ENCODE measurements at places on chromosomes 11 and 22.

- DNase-seq = no peak
These were observed 2.3 kb downstream of the GSTP1 start for GRCh38 chr11:67585911-67586310.

- peak; percentile 80 for DNase-seq
These were observed at the start of the genes C11orf21 and TSPAN32 for GRCh38 chr11:2301631-2302305. C11orf21 (minus strand) TSS chr11:2301918; CDS start chr11:2301808, 110 bp downstream. TSPAN32 (plus strand) TSS chr11:2302013; CDS start chr11:2302150, 137 bp downstream.

DNA sequence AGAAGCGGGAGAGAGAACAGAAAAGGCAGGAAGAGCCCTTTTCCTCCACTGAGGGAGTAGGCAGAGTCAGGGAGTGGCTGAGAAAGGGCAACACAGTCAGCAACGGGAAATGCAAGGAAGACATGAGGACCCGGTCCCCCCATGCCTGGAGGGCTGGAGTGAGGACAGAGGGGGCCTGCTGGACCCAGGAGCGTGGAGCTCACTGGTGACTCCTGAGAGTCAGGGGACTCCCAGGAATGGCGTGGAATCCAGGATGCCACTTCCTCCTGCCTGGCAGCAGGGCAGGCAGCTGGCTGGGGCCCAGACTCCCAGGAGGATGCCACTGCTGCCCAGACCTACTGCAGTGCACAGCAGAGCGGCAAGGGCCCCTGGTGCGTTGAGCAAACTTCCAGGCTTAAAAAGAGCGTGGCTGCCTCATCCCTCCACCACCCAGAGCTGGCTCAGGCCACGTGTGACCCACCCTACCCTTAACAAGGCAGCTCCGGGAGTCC is 11.3 kb downstream of the C11orf21 start:
- no peak for DNase-seq

DNA sequence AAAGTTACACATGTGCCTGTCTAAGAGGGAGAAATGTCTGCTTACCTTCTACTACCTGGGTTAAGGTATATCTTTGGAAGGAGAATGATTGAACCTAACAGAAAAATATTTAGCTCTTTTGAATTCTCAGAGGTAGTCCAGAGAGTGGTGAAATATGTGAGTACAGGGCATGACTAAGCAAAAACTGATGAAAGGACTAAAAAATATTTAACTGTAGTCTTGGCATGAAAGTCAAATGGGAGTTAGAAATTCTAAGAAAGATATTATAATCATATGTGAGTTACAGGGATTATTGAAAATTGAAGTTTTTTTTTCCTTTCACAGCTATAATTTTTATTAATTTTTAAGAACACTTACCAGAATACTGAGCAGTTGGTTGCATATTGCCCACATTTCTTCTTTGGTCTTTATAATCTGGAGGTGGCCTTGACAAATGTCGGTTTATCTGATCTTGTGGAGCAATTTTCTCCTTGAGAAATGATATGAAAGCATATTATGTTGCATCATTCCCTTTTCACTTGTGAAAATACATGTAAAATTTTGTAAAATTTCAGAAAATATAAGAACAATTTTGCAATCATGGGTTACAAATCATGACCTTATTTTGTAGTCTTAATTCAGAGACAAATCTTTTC is 61.4 kb upstream of the MTMR2 start:
- DNase-seq = no peak

DNA sequence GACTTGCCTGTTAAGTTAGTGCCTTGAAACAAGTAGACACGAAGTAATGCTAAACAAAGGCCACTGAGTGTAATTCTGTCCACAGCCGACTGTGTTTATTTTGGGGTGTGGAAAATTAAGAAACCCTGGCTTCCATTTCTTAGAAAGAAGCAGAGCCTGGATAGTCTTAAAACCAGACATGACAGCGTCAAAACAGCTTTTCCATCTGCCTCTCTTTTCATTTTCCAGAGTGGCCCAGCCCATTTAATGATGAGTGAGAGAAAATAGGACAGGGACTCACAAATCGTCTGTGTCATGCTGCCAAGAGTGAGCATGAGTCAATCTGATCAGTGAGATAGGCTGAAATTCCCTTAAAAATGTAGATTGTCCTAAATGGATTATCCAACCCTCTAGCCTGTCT is 485.9 kb downstream of the JRKL start:
- DNase-seq = no peak

DNA sequence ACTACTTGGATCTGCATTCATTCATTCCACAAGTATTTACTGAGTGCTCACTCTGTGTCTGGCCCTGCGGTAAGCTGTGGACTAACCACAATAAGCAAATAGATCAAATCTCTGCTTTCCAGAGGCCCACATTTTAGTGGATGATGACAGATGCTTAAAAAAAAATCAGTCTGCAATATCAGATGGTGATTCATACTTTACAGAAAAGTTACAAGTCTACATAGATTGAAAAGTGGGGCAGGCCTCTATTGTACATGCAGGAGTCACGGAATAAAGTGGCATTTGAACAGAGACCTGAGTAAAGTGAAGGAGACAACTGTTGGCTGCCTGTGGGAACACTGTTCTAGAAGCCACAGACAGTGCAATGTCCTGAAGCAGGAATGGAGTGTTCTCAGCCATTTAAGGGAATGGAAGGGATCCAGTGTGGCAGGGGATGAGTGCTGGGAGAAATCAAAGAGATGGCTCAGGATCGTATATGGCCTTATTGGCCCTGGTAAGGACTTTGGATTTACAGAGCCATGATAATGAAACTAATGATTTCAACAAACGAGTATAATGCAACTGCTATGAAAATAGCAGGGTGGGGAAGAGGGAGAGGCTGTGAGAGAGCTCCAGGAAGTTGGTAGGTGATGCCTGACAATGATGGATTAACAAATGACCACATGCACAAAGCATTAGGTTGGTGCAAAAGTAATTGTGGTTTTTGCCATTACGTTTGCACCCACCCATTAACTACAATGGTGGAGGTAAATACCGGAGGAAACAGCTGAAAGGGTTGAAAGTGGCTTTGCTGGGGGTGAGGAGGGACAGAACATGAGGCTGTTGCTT is 31.1 kb downstream of the TMEM45B start:
- no peak for DNase-seq
